ENCODE measurements at places on chromosomes 6 and 20. TPM values are rescaled to one million over a fixed set of nuclear protein-coding genes. Genes with fewer than 3 reads are reported as not detected.

The GINS1 gene
- 8.3 TPM for total RNA-seq

The NFKBIE gene
- 4.3 TPM for total RNA-seq

The BMP5 gene
- 0.13 TPM for total RNA-seq

The SLC26A8 gene
- total RNA-seq, result not detected

The RIPOR2 gene
- total RNA-seq, result 4.6 TPM

The AK9 gene
- 5.6 TPM for total RNA-seq

The DEFB124 gene
- total RNA-seq, result not detected

The PPIL6 gene
- 6.2 TPM for total RNA-seq

The SIM1 gene
- not detected for total RNA-seq

All from articular chondrocyte of knee joint (primary cell).